ENCODE measurements at places on chromosomes 3 and 15.

DNA sequence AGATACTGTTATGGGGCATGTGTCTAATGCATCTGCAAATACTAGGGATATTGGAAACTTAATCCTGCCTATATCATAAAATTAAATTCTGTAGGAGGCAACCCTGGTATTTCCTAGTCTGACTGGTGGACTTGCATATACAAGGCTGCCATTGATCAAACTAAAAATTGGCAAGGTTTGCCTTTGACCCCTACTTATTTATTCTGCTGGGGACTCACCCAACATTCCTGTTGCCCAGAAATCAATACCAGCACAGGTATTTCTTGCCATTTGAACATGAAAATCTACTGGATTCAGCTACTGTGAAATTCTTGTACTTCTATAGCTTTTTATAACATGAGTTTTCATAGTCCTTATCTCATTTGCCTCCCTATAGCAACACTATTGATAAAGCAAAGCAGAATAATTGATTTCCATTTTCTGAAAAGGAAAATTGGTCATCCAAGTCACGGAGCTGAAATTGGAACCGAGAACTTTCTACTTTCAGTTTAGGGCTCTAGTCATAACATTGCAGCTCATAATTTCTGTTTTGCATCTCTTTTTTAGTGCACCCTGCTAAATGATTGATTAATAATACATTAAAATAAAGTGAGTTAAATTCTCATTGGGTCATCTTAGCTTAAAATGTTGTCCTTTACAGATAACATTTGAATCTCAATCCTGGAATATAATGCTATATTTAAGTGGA is 365.2 kb downstream of the MFSD1 start:
- DNase-seq, result no peak

GRCh38 chr15:74511583-74511982 is 29.4 kb upstream of the ARID3B start:
- DNase-seq, result no peak

- no peak for DNase-seq
Observed at GRCh38 chr3:38648024-38648658, 1.3 kb downstream of the SCN5A start.

- no peak for DNase-seq
Observed at GRCh38 chr3:111676211-111677006, 81.3 kb upstream of the ZBED2 start.

GRCh38 chr15:74565381-74566085 is 24.5 kb downstream of the ARID3B start:
- DNase-seq, result no peak

DNA sequence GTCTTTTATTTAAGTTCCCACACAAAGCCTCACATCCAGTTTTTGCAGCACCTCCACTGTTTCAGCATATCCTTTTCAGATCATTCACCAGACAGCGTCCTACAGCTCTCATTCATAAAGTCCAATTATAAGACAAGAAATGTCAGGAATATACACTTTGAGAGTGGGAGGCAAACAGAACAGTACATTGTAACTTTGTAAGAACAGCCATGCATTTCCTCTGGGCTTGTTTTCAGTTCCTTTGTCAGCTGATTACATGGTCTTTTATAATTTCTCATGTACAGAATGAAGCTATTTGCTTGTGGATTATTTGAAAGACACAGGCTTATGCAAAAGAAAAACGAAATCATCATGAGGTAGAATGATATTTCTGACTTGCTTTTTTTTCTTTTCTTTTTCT is 85.7 kb downstream of the SOX2 start:
- DNase-seq, result no peak

GRCh38 chr15:61051569-61052031 is 177.5 kb downstream of the RORA start:
- DNase-seq, result no peak

DNA sequence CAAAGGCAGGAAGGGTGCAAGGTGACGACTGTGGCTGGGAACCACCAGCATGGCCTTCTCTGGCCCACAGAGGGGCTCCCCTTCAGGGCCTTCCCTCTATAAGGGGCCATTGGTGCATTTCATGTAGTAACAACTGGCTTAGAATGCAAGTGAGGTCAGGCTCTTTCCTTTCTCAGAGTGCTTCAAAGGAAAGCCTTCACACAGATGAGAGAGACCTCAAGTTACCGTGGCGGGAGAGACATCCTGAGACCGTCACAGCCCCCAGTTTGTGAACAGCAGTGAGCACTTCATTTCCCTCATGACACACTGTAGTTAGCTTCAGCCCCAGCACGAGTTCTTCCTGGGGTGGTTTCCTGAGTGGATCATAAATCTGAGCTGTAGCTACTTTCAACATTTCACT is 96.6 kb upstream of the LIMD1 start:
- no peak for DNase-seq

DNA sequence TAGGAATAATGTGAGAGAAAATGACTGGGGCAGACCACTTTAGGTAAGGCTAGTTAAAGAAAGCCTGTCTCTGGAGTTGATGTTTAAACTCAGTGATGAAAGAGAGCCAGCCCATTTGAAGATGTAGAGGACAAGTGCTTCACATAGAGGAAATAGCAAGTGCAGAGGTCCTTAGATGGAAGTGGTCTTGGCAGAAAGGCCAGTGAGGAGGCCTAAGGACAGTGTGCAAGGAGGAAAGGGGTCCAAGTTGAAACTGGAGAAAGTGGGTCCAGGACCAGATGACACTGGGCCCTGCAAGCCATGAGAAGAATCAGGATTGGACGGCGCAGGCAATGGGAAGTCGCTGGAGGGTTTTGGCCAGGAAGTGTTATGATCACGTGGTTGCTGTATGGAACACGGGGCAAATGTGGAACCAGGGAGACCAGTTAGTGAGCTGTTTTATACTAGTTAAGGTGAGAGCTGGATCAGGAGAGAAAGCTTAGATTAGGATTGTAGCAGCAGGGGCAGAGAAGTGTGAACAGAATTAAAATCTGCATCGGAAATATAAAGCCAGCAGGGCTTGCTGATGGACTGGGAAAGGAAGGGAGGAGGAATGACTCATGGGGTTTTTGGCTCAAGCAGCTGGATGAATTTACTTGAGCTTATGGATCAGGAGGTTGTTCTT is 48.0 kb upstream of the SCAANT1 start:
- DNase-seq, result no peak

- DNase-seq, result no peak
Observed at GRCh38 chr3:123432832-123433523, 15.9 kb downstream of the ADCY5 start.

DNA sequence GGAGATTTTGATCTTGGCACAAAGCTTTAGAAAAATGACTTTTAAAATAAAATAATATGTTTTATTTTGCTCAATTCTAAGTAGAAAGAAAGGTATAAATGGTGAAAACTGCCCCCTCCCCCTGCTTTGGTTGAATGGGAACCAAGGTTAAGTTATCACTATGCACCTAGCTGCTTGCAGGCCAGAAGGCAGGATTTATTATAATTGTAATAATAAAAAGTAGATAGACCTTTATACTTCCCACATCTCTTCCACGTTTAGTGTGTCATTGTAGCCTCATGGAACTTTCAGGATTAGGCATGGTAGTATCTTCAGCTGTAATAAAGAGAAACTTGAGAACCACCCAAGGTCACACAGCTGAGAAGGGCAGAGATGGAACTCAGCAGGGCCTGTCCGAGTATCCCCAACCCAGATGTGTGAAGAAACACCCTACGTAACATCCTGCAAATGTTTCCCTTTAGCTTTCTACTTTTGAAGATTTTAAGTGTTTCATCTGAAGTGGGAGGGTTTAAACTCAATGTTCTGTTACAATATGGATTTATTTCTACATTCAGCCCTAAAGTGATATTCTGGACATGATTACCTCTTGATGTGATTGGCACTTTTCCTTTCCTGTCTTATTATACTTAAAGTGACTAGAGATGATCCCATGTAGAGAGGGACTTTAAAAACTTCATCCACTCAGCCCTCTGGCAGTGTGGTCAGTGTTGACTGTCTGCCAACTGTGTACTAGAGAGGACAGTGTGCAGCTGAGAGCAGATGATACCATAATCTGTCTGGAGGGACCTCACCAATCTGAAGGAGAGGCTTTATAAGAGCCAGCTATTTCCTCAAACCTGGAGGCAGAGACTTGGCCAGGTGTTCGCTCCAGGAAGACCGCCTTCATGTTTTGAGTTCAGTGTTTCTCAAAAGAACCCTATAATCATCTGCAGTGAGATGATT is 282.5 kb upstream of the TRIM42 start:
- no peak for DNase-seq

- DNase-seq, result no peak
Observed at GRCh38 chr3:179671747-179672242, 19.0 kb downstream of the USP13 start.

DNA sequence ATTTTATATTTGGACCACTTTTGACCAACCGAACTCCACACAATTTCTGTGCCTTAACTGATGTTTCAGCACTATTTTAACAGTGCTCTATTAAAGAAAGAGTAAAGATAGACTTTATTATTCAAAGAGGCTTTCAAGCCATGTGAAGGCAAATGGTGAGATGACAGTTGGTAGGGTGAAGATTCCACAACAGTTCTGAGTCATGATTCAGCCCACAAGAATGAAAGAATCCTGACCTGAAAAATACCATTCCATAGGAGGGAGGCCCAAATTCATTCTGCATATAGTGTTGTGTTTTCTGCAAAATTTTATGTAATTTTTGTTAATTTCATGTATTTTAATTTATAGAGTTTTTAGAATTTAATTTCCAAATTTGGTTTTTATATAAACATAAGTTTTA is 135.6 kb upstream of the STAC start:
- DNase-seq, result no peak

DNA sequence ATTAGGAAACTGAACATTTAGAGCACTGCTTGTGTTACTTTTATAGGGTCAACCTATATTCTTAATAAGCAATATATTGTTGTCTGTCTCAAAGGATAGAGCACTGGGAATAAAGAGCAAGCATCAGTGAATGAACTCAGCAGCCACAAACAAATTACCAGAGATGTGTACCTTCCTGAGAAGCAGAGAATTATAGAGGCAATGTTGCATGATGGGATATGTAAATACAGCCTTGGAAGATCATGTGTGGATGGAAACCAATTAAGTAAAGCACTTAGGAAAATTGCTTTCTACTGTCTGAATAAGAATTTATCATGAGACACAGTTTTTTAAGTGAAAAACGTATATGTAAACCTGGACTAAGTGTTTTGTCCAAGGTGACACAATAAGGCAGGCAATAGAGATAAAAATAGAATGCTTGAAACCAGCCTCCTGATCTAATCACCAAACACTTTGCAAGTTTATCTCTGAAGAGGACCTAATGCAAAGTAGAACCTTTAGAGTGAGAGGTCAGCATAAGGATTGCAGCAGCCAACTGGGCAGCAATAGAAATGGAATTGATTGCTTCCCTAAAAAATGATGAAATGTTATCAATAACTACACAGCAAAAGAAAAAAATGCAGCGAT is 848.0 kb downstream of the TUSC7 start:
- peak; percentile 98 for DNase-seq

Data from NCI-H1436 treated with DMSO at 0.1 percent for 48 hours (cell line).